ENCODE measurements at places on chromosomes 7 and 10. TPM values are rescaled to one million over a fixed set of nuclear protein-coding genes. Genes with fewer than 3 reads are reported as not detected.

CDH23 gene
- 26.8 TPM for total RNA-seq

PPP1R17 gene
- total RNA-seq, result not detected

MAT1A gene
- not detected for total RNA-seq

ELN gene
- 63.3 TPM for total RNA-seq

NRCAM gene
- total RNA-seq, result 5.6 TPM

AMPH gene
- total RNA-seq, result 15.9 TPM

LDB3 gene
- total RNA-seq, result 0.69 TPM

SFTPD gene
- not detected for total RNA-seq

CALD1 gene
- 294 TPM for total RNA-seq

AQP1 gene
- 416 TPM for total RNA-seq

TDRD1 gene
- 0.46 TPM for total RNA-seq

GRCh38 chr10:5949009-5949759 is 28.2 kb downstream of the IL15RA start:
- DNase-seq, result no peak

GRCh38 chr7:1872191-1873069 is 202.4 kb downstream of the ELFN1 start:
- DNase-seq, result no peak

GRCh38 chr10:109467551-109467950 is 455.8 kb downstream of the XPNPEP1 start:
- DNase-seq, result no peak

- DNase-seq, result no peak
Observed at GRCh38 chr7:50513166-50513871, 51.9 kb downstream of the DDC start.

- peak; percentile 37 for DNase-seq
Observed at GRCh38 chr7:120996333-120996987, 7.9 kb downstream of the CPED1 start.

DNA sequence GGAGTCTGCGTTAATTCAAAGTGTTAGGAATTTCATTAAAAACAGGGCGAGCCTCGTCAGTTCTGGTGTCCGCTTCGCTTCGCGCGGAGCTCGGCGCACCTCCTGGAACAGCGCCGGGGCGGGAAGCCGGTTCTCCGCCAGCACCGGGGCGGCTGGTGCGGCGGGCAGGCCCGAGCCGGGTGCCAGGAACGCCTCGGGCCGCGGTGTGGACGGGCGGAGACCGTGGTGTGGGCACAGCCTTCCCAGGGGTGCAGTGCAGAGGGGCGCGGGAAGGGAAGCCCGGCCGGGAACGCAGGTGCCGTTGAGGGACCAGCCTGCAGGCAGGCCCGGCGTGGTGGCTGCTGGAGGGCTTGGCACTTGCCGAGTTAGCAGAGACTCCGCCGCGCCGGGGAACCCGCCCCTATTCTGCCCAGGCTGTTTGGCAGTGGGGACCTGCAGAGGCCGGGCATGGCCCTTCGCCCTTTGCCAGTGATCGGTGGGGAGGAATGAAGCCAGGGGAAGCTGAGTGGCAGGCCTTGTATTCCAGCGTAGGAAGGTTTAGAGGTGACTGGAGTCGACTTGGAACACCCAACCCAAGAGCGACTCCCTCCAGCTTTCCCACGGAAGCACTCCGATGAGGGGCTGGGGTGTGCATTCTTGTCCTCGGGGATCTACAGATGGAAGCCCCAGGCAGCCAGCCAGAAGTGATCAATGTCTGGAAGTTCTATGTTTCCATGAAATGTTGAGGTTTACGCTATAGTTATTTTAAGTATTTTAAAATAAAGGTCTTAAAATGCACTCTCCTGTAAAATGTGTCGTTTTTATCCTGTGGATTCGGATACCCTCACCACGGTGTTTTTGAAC is 945 bp upstream of the RHEB start:
- no peak for DNase-seq

- no peak for DNase-seq
Observed at GRCh38 chr7:4700577-4701235, 18.6 kb downstream of the FOXK1 start.

DNA sequence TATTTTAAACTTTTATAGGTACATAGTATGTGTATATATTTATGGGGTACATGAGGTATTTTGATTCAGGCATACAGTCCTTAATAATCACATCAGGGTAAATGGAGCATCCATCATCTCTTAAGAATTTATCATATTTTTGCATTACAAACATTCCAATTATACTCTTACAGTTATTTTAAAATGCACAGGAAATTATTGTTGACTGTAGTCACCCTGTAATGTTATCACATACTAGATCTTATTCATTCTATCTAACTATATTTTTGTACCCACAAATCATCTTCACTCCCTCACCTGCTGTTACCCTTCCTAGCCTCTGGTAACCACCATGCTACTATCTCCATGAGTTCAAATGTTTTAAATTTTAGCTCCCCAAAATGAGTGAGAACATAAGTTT is 56.3 kb upstream of the FAM3C start:
- no peak for DNase-seq

GRCh38 chr10:118904286-118904685 is 125.2 kb upstream of the NANOS1 start:
- DNase-seq, result no peak

DNA sequence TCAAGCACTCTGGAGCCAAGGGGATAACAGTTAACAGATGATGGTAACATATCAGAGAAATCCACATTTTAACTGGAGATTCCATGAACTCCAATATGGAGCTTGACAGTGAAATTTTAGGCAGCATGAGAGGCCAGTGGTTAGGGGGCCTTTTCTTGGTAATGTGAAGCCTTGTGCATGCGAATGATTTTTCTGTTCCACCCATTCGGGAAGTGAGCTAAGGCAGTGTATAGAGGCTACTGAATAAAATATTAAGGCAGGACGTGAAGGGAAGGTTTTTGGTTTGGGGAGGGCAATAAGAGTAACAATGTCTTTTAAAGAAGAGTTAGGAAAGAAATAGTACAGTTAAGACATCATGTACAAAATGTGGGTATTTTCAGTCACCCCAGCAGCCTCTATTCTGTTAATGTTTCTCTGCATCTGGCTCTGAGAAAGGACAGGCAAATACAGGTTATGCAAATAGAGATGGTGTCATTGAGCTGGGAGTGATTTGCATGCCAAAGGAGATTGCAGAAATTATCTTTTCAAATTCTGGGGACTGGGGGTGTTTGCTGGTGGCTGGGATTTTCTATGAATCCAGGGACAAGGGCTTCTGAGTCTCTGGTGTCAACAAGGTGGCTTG is 6.8 kb upstream of the TAS2R60 start:
- DNase-seq, result no peak

- no peak for DNase-seq
Observed at GRCh38 chr7:17070231-17070708, 188.5 kb upstream of the AGR3 start.

DNA sequence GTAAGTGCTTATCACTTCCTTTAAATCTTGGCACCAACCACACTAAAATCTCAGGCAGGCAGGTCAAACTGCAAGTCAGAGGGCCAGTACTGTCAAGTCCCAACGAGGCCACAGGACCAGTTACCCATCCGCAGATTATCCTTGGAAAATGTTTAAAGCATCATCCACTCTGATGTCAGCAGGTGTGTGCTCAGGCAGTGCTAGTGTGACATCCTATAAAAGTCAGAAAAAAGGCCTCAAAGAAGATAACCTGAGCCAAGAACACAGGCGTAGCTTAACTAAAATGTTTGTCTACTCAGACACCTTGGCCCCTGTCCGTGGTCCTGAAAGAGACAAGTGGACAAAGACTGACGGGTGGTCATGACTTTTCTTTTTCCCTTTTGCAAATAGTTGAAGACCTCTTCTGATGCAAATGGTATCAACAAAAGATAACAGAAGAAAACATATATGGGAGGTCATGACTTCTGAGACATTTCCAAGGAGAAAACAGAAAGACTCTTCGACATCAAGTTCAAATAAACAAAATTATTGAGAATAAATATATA is 309.3 kb downstream of the KCNMA1 start:
- no peak for DNase-seq

DNA sequence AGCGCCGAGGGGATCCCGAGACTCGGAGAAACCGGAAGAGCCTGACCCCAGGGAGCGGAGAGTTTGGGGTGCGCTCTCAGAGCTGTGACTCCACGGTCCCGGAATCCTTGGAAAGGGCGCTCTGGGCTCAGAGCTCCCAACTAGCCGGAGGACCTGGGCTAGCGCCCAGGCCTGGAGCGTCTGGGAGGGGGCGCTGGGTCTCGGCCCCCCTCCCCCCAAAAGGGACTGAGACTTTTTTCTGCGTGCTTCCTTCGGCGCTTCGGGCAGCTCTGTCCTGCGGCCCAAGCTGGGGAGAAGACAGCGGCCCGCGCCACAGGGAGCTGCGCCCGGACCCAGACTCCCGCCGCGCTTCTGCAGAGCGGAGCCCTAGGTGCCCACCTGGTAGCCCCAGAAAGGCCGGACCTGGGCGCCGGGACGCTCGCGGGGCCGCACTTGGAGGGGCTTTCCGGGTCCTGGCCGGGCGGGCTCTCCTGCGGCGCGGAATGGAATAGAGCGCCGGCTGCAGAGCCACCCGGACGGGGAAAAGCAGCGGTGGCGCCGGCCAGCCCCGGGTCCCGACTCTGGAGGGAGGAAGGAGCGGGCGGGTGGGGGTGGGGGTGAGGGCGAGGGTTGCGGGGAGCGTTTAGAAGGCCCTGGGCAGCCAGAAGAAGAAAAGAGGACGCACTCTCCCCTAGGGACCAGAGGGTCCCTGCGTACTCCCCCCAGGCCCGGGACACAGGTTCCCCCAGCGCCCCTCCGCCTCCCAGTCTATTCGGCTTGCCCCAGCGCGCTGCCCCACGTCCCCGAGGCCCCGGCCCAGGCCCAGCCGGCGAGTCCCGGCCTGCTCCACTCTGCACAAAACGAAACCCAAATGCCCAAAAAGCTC is 4.7 kb downstream of the ZNF503 start:
- no peak for DNase-seq

DNA sequence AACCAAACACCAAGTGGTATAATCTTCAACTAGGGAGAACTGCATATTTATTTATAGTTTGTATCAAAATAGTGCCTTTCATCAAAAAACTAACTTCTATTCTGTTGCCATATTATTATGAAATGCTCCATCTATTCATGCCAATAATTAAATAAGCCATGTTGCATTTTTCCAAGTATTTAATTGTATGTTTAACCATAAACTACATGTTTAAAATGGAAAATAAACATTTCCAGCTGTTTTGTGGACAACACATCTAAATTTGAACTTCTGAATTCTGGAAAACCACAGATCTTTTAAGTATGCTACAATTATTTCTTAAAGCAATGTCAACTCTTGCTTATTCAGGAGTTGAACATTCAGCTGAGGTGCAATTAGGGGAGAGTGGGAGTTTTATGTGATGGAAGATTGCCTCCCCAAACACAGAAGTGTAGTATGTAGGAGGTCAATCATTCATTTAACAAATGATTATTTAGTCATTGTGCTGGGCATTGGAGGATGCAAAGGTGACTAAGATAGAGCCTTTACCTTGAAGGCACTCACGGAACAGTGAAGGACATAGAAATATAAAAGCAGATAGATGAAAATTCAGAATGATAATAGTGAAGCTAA is 80.7 kb upstream of the PPP1R3C start:
- no peak for DNase-seq

- no peak for DNase-seq
Observed at GRCh38 chr7:63093481-63093880, 905.2 kb upstream of the ZNF722 start.

DNA sequence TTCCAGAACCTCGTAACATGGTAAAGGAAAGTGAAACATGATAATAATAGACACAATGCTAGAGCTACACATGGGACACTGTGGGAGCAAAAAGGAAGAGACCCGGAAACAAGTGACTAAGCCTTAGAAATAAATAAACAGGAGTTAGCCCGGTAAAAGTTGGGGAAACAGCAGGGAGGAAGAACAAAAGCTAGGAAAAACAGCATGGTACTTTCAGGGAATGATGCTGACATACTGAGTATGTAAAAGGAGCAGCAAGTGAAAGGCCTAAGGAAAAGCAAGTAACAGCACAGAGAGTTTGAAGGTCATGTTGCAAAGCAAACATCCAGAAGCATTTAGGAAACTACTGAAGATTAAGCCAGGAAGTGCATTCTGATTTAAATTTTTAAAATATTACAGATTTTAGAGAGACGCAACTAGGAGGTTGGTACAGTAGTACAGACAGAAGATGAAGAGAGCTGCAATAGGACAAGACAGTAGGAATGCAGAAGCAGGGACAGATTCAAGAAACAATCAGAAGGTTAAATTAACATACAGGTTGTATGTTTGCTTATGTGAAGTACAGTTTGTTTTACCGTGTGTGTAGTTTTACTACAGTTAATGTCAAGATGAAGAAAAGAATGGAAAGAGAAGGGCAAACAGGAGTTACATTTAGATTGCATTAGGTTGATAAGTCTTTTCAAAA is 63.7 kb downstream of the ARHGAP12 start:
- no peak for DNase-seq

DNA sequence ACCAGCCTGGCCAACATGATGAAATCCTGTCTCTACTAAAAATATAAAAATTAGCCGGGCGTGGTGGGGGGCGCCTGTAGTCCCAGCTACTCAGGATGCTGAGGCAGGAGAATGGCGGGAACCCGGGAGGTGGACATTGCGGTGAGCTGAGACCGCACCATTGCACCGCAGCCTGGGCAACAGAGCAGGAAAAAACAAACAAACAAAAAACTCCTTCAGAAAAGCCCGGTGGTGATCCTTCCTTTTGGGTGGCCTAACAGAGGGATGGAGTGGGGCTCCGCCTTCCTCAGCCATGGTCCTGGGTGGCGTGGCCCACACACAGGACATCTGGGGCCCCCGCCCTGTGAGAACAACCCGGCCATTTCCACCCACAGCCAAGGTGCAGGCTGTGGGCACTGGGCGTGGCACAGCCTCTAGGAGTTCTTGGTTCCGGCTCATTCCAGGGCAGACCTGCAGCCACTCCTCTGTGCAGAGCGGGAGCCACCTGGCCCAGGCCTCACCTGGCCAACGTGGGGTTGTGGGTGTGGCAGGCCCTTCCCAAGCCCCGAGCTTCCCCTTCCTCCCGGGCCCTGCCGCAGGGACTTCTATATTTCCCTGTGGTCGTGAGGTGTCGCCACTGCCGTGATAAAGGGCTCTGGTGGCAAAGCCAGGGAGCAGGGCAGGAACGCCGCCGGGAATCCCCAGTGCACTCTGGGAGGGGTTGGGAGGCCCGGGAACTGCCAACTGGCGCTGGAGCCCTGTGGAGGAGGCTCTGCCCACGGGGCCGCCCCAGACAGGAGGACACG is 37.6 kb downstream of the GET4 start:
- DNase-seq, result no peak

GRCh38 chr10:112136486-112137153 is 46.9 kb downstream of the GPAM start:
- DNase-seq, result no peak

- no peak for DNase-seq
Observed at GRCh38 chr7:128923411-128923800, 12.9 kb upstream of the KCP start.

GRCh38 chr7:1673581-1674118 is 3.6 kb downstream of the ELFN1 start:
- no peak for DNase-seq

GRCh38 chr7:31744294-31744874 is 57.4 kb downstream of the PPP1R17 start:
- peak; percentile 51 for DNase-seq

DNA sequence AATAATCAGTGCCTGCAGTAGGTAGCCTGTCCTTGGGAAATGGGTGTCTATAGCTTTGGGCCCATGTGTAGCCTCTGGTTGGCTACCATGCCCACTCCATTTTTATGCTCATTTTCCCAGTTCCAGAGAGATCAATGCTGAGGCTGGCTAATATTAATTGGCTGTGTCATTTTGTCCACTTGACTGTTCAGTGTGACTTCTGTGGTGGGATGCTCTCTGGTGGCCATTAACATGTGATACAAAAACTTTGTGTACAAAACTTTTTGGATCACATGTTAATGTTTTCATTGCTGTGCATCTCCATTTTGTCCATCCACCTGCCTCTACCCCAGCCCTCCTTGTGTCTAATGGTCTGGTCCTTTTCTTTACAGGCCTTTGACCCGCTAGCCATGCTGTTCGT is 22.7 kb downstream of the VIM start:
- DNase-seq, result no peak
